ENCODE measurements at places on chromosomes 1 and 21.

- DNase-seq, result no peak
Observed at GRCh38 chr1:93707956-93708355, 26.3 kb upstream of the BCAR3 start.

DNA sequence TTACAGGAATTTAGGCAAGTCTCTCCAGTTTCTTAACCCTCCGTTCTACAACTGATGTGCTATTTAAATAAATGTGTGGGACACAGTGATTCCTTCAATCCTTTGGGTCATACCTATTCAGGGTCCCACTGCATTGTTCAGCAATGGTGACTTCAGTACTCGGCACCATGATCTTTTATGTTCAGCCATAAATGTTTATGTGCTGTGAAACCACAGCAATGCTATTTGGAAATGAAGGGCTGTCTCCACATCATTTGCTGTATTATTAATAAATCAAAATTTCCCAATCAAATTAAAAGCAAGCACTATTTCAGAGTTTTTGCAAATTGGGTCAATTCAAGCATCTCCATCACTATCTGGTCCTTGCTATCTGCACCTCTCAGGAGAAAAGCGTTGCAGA lies 84.8 kb downstream of the NR5A2 start:
- no peak for DNase-seq

- no peak for DNase-seq
Observed at GRCh38 chr1:214438530-214438929, 112.9 kb downstream of the PTPN14 start.

- DNase-seq, result no peak
Observed at GRCh38 chr1:199597152-199597551, 430.4 kb upstream of the NR5A2 start.

- peak; percentile 42 for DNase-seq
Observed at GRCh38 chr1:226809785-226810571, 60.4 kb upstream of the PSEN2 start.

DNA sequence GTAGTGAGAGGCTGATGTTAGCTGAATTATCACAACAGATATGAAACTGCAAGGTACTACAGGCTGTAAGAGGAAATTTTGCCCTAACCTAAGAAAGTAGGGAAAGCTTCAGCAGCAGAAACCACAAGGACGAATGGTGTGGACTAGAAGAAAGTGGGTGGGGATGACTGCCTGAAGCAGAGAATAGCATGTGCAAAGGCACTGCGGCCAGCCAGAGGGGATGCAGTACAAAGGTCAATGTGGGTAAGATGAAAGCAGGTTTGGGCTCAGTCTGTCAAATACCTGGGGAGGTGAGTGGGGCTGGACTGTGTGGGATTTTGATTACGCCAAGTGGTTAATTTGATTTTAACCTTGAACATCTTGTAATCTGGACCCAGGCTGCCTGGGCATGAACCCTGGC lies 199.3 kb upstream of the GALNT2 start:
- DNase-seq, result no peak

GRCh38 chr1:14372526-14372925 lies 226.0 kb upstream of the KAZN start:
- DNase-seq, result no peak

- no peak for DNase-seq
Observed at GRCh38 chr1:207827488-207827830, 75.6 kb downstream of the CD46 start.

- DNase-seq, result no peak
Observed at GRCh38 chr21:38188037-38188436, 68.8 kb upstream of the KCNJ15 start.

- DNase-seq, result no peak
Observed at GRCh38 chr1:56434740-56435139, 144.6 kb downstream of the PLPP3 start.

DNA sequence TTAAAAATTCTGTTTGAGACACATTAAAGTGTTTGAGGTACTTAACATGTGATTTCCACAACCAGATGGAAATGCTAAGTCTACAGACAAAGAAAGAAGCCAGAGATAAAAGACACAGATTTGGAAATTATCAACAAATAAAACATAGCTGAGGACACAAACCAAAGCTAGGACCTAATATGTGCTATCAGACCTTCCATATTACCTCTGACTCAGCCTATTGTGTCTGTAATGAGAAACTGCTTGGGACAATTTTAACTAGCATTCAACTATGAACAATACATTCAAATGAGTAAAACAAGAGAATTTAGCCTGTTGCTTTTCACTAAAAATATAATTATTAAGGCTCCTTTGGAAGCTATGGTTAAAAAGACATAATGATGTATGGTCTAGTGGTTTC lies 54.6 kb downstream of the WNT2B start:
- DNase-seq, result no peak

GRCh38 chr1:101407505-101408211 lies 170.8 kb downstream of the S1PR1 start:
- DNase-seq, result no peak

GRCh38 chr21:17796037-17796403 lies 23.1 kb downstream of the C21orf91 start:
- no peak for DNase-seq

DNA sequence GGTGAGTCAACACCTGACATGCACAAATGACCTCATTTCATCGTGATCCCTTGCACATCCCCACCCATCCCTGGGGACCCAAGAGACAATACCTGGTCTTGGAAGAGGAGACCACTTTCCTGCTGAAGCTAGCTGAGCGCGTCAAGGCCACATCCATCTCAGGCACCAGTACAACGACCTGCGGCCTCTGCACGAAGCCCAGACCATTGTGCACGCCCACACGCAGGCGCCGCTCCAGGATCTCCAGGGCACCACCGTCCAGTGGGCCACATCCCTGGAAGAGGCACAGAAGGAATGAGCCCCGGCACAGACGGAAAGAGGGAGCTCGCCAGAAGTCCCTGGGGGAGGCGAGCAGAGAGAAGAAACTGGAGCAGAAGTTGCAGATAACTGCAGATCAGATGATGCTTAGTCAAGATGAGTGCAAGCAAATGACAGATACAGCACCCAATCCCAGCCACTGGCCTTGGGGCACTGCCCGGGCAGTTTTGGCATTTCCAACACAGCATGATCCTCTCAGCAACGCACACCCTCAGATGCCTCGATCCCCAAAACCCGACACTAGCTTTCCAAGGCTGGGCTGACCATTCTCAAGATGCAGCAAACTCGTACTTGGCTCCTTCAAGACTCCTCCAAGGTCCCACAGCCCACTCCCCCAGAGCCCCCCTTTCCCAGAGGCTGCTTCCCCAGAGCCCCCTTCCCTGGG lies 44.1 kb downstream of the NPHP4 start:
- no peak for DNase-seq

- no peak for DNase-seq
Observed at GRCh38 chr1:156773607-156774006, 6.3 kb downstream of the PRCC start.

- no peak for DNase-seq
Observed at GRCh38 chr1:210908257-210908656, 225.7 kb downstream of the KCNH1 start.

GRCh38 chr1:175204330-175204729 lies 11.8 kb upstream of the KIAA0040 start:
- DNase-seq, result no peak

- DNase-seq, result no peak
Observed at GRCh38 chr1:41530411-41530810, 45.9 kb upstream of the EDN2 start.

DNA sequence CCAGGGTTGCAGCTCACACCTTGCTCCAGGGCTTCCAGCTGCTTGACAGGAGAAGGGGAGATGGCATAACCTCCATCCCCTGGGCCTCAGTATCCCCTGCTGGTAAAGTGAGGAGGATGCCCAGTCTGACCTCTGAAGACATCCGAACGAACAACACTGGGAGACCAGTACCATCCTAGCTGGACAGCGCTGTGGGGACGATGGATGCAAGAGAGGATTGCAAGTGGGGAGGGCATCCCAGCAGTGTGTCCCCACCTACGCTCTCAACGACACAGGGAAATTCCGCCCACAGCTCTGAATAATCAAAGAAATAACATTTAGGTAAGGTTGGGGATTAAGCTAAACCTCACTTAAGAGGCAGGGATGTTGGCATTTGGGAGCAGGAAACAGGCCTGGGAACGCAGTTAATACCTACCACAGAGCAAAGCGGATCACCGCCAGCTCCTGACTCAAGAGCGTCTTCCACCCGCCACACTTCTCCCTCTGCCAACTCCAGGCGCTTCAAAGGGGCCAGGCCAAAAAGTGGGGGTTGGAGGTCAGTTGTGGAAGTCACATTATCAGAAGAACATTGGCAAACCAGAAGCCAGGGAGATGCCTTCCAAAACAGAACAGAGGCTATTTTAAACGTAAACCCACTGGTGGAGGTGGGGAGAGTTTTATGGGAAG lies 47.6 kb downstream of the SSBP3 start:
- DNase-seq, result no peak

DNA sequence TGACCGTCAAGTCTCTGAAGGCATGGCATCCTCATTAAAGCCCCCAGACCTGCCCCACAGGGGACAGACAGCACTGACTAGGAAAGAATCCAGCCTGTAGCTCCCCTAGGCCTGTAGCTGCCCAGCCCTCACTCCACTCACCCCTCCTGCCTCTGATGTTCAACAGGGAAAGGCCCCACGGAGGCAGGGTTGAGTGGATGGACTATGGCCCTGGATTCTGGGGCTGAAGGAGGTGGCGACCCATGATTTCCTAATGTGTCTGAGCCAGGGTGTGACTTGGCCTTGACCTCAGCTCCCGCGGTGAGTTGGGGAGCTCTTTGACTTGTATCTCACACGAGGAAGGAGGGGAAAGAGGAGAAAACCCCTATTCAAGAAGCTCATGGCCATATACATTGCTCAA lies 238.5 kb upstream of the CSF3R start:
- no peak for DNase-seq

GRCh38 chr1:248813546-248813945 lies 12.2 kb downstream of the SH3BP5L start:
- no peak for DNase-seq

All from A172 (cell line).